ENCODE measurements at places on chromosomes 5 and 9.

- no peak for DNase-seq
These were observed 840.2 kb upstream of the C9orf72 start for GRCh38 chr9:28413471-28413870.

DNA sequence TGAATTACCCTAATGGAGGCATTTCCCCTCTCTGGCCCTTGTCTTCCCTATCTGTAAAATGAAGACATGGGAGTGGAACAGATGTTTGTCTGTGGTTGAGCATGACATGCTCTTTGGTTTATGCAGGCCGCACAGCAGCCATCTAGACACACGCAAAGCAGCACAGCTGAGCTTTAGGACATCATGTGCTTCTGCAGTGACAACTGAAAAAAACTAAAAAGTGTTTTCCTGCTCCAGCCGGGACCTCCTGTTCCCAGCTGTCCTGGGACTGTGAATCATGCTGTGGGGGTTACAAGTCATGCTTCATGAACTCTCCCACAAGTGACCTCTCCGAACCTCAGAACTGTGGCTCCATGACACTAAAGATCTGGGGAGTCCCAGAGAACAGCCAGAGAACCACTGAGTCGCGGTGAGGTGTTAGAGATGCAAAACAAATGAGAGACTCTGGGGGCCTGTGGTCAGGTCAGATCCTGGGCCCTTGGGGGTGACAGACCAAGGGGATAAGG, 1.7 kb downstream of the SMIM3 start:
- DNase-seq, result no peak

DNA sequence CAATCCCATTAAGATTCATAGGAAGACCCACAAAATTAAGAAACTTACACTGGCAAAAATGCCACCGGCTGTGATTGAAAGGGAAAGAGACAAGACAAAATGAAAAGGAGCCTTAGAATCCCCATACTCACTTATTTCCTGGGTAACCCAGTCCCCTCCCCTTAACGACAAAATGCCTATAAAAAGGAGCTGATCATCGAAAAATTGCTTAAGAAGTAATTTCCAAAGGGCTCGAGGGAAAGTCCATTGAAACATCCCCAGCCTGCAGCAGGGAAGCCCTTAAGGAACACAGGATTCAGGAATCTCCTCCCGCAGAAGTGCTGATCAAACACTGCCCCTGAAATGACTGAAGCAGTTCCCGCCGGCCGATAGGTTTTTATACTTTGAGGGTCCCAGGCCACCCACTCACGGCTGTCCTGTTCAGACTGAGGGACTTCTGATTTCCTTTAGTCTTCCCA, 677 bp upstream of the ZNF79 start:
- DNase-seq, result no peak

DNA sequence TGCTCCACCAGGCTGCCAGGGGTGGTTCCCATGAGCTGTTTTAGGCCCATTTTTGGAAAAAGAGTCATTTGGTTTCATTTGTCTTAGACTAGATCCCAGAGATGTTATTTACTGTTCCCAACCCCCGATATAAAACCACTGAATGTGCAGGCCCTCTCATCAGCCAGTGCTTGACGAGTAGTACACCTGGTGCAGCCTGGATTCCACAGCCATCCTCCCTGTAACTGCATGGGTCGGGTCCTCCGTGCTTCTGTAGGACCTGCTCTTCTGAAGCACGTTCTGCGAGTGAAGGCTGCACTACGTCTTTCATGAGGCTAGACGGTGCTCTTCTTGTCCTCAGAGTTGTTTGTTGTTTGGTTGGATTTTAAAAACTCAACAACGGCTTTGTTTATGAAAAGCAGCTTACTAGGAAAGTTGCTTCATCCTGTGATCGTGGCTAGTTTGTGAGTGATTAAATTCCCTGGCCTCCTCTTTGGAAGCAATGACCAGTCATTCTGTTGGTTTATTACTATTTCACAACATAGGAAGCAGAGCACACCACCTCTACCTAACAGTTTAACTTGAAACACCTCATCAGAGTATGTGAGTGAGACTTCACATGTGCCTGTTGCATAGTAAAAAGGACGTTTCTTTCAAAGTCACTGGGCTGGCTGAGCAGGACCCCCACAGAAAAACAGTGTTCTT, 135.2 kb downstream of the AOPEP start:
- DNase-seq, result no peak

GRCh38 chr5:74239261-74239660, 401.3 kb downstream of the ENC1 start:
- DNase-seq, result no peak

GRCh38 chr9:134917431-134918373, at the start of gene FCN1:
Gene FCN1 (minus strand): TSS chr9:134917912. CDS start chr9:134917871, 41 bp downstream.
- no peak for DNase-seq

- DNase-seq, result peak; percentile 74
These were observed 30.0 kb upstream of the PSD2 start for GRCh38 chr5:139765409-139766217.
